ENCODE measurements at places on chromosomes 12 and 14.

DNA sequence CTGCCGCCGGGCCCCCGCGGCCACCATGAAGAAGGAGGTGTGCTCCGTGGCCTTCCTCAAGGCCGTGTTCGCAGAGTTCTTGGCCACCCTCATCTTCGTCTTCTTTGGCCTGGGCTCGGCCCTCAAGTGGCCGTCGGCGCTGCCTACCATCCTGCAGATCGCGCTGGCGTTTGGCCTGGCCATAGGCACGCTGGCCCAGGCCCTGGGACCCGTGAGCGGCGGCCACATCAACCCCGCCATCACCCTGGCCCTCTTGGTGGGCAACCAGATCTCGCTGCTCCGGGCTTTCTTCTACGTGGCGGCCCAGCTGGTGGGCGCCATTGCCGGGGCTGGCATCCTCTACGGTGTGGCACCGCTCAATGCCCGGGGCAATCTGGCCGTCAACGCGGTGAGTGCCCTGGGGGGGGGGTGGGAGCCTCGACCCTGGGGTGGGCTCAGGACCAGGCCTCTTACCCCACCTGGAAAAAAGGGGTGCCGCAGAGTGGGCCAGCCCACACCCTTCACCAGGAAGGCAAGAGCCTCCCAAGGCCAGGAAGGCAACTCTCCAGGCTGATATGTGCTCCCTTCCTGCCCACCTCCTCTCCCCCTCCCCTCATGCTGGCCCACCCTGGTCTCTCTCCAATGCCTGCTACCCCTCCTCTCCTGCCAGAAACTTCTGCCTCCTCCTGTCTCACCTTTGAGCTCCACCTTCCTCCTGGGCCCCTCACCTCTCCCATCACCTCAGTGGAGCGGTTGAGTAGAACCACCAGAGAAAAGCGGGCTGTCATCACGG lies 507 bp downstream of the AQP5 start:
- DNase-seq: no peak

GRCh38 chr12:7434670-7435069 lies 9.3 kb downstream of the CD163L1 start:
- DNase-seq: no peak

DNA sequence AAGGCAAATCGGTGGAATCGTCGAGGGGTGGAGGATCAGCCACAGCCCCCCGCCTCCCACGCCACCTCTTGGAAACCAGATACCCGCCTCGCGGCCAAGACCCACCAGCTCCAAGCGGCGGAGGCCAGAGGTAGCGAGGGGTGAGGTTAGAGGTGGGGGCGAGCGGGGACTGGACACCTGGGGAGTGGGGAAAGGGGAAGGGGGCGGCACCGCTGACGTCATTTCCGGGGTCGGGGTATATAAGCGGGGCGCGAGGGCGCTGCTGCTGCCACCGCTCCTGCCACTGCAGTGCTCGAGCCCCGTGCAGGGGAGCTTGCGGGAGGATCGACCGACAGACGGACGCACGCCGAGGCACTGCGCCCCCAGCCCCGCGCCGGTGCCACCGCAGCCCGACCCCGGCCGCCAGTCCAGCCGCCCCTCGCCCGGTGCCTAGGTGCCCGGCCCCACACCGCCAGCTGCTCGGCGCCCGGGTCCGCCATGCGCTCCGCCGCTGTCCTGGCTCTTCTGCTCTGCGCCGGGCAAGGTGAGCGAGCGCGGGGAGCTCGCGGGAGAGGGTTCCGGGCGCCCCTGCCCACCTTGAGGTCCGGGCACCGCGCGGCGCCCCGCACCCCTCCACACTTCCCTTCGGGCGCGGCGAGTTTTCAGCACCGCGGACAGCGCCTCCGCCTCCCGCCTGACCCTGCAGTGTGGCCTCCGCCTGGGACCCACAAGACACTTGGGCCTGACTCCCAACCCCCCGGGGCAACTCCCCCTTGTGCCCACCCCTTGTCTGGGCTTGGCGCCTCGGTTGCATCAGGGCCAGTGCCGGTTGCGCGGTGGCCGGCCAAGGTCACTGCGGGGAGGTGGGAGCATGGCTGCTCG lies at the start of gene CHGA:
Gene CHGA, plus strand, starts transcription at position 268 of the 861 bp plus-strand sequence. Its CDS starts 210 bp downstream, at position 478.
- peak; percentile 20 for DNase-seq

DNA sequence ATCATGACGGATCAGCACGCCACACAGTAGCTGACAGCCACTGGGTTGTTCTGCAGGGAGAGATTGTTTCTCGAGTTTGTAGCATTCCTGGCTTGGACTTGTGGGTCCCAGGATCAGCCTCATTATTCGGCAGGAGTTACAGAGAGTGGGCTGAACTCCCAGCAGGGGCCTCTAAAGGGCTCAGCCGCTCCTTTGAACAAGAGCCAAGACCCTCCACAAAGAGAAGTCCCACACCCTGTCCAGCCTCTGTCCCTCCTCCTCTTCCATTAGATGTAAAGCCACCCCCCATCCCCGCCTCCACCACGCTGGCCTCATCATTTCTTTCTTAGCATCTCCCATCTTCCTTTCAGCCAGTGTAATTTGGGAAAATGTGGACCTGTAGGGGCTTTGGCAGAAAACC lies 96.7 kb upstream of the HSPB8 start:
- DNase-seq: no peak

- DNase-seq: no peak
These were observed 1.4 kb downstream of the DENND5B start for GRCh38 chr12:31589598-31589903.

- no peak for DNase-seq
These were observed 77.4 kb upstream of the TMPO start for GRCh38 chr12:98437806-98438595.

- no peak for DNase-seq
These were observed 824 bp downstream of the TBK1 start for GRCh38 chr12:64452559-64453329.

DNA sequence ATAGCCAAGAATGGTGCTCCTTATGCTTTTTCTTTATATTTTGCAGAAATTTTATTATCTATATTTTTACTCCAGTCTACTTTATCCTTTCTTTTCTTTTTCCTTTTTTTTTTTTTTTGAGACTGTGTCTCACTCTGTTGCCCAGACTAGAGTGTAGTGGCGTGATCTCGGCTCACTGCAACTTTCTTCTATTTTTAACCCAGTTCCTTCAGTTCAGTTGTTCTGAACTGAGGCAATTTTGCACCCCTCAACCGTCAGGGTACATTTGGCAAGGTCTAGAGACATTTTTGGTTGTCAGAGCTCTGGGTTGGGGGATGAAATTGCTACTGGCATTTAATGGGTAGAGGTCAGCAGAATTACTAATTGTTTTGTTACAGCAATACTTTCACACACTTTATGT lies 75.7 kb downstream of the DIP2B start:
- DNase-seq: no peak

DNA sequence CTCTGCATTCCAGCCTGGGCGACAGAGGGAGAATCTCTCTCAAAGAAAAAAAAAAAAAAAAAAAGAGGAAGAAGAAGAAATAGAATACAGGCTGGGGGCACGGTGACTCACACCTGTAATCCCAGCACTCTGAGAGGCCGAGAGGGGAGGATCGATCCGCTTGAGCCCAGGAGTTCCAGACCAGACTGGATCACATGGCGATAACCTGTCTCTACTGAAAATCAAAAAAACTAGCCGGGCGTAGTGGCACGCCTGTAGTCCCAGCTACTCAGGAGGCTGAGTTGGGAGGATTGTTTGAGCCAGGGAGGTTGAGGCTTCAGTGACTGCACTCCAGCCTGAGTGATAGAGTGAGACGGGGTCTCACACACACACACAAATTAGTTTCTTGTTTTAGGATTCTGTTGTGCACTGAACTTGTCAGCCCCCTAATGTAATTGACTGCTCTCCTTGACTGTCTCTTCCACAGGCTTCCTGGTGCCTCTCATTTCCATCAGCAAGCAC lies 963 bp upstream of the TINF2 start:
- no peak for DNase-seq

GRCh38 chr12:857611-858010 lies 91.9 kb downstream of the RAD52 start:
- no peak for DNase-seq

DNA sequence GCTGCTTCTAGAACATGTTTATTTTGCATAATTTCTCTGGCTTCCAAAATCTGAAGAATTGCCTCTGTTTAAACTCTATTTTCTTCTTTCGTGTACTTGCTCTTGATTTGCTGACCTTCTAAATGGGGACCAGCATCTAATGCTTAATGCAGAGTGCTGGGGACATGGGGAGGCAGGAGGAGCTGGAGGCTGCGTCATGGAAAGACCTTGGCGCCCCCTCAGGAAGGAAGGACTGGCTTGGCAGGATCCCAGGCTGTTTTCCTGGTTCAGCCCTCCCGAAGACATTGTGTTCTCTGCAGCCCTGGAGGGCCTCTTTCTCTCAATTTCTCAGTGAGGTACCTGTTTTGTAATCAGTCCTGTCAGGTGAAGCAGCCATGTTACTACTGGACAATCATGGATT lies 5.5 kb downstream of the PRKCH start:
- no peak for DNase-seq

GRCh38 chr12:121873216-121873569 lies 14.5 kb upstream of the HPD start:
- DNase-seq: no peak

Data from activated CD4-positive, alpha-beta T cell treated with anti-CD3 and anti-CD28 coated beads for 4 hours (primary cell).